ENCODE measurements at places on chromosomes 4 and X.
A peak's percentile ranks its signal among the peaks of the same experiment; 100 is the strongest.

GRCh38 chrX:41758401-41758800 is 34.4 kb downstream of the GPR82 start:
- no peak for DNase-seq

DNA sequence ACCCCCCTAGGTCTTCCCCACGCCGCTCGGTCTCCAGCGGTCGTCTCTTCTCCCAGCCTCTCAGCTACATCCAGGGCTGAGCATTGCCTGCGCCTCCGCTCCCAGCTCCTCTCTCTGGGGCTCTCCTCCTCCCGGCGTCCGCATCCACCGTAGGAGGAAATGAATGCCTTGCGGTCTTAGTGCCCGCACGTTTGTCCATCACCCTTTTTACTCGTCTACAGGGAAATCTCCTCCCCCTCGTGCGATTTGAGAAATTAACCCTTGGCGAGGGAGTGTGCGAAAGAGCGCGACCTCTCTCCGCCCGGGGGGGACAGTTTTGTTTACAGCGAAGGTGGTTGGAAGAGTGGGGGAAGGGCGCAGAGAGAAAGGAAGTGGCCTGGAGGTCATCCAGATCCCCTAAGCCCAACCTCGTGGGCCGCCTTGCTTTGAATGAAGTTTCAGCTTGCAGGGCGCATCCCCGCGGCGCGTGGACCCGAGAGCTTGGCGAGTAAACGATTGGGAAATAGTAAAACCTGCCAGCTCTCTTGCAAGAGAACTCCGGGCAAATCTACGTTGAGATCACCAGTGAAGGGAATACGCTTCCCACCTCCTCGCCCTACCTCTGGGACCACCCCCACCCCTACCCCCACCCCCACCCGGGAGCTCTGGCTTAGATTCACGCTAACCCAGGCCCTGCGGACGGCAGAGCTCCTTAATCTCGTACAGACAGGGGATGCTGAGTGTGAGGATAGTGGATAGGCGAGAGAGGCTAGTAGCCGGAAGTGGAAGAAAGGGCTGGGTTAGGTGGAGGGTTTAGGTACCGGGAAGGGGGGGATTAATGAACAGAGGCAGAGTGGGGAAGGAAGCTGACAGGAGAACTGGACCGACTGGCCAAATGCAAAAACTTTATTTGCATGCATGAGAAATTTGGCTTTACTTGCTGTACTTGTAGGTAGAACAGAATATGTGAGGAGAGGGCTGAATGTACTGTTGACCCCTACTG is at the start of gene ELOVL6:
Gene ELOVL6 (minus strand): TSS at position 181 of the 982 bp plus-strand sequence. CDS start 280 bp downstream, outside the sequence.
- peak; percentile 14 for DNase-seq

DNA sequence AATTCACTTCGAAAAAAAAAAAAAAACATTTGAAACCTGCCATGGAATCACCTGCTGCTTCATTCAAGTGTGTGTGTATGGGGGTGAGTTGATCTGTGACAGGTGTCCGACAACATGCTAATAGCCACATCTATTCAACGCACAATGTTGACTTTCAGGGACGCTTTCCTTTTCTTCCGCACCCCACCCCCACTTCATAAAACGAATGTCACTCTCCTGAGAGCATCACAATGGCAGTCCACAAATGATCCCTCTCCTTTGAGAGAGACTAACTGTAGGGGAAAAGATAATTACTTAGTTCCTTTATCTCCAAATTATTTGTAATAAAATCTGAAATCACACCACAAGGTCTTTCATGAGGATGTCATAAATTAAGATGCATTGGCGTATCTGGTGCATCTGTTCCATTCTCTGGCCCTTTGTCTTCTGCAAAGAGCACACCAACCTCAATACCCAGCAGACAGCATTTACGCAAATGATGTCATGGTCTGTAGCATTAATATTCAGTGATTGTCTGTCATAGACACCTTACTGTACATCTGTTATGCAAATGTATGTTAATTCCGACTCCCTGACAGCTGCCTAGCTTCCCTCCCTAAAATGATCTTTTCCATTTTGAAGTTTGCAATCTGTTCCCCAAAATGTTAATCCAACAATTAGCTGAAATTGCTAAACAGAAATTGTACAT is 640.0 kb upstream of the BOD1L1 start:
- peak; percentile 90 for DNase-seq

DNA sequence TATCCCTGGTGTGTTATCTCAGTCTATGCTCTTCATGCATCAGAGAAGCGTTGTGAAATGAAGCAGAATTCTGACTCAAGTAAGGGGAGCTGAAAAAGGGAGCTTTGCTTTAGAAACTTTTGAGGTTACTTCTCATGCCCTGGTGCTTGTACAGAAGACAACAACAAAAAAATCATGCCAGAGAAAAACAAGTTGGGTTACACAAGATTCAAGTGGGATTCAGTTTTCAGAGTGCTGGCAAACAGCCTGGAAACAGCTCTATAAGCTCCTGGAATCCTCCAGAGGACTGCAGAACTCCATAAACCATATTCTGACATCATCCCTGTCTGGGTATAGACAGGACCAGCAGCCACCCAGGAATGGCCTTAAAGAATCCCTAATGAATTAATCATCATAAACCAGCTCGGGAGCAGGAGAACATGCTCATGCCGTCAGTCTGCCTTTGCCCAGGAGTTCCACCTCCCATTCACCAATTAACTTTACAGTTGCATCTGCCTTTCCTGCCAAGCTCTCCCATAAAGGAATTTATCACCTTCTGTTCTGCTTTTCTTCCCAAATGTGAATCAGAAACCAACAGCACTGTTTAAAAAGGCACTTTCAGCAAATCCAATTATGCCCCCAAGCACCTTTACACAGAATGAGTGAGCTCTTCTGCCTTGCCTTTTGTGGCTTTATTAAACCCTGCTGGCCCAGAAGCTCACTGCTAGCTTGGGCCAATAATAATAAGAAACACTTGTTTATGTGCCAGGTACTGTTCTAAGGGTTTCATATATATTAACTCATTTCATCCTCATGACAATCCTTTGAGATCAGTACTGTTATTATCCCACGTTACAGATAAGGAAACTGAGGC is 54.5 kb upstream of the FBXW7 start:
- no peak for DNase-seq

- no peak for DNase-seq
Measured at GRCh38 chr4:118154649-118155048, 120.4 kb downstream of the NDST3 start.

DNA sequence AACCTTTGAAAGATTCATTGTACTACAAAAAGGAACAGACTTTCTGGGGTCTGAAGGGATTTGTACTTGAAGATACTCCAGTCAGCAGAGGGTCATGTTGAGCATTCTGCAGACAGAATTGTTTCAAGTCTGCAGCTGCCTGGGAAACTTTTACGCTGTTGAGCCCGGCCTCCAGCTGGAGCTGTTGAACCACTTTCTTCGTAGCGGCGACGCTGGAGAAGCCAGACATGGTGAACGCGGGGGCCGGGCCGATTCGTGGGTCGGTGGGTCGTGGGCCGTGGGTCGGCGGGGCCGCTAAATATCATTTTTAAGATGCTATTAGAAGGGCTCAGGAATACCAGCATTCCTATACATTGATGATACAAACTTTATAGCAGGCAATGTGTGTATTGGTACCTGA is 12.0 kb upstream of the RTL9 start:
- DNase-seq, result no peak

GRCh38 chr4:169029947-169030346 is 19.9 kb upstream of the CBR4 start:
- no peak for DNase-seq

- no peak for DNase-seq
Measured at GRCh38 chrX:12843668-12844279, 23.1 kb upstream of the TLR7 start.

DNA sequence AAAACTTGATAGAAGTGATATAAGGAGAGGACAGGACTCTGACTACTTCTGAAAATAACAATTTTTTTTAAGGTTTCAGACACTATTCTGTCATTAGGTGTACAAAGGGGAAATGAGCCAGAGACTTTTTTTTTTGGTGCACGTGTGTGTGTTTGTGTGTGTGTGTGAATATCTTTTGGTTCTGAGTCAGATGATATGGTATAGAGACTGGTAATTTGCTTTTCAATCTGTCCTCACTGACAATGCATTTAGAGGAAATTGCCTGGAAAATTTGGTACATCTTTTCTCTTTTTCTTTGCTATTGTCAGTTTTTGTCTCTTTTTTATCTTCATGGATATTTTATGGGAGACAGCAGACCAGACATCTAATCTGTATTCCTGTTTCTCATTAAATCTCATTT is 59.3 kb downstream of the DDIT4L start:
- DNase-seq, result no peak

GRCh38 chr4:6986072-6986780 is 56.9 kb upstream of the TADA2B start:
- no peak for DNase-seq

DNA sequence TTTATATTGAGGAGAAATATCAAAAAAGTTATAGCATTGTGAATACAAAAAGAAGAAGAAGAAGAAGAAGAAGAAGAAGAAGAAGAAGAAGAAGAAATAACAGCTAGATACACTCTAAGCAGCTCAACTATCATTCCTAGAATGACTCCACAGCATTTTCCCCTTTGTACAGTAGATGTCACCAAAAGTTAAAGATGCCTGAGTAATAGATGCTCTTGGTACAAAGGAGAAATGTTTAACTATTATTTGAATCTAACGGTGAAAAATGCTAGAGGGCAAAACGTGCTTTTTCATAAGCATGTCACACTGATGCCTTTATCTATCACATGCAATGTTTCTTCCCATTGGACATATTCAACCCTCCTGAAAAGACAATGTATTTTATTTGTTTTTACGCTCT is 178.4 kb upstream of the GPRIN3 start:
- DNase-seq, result peak; percentile 8

GRCh38 chr4:89427782-89428181 is 120.2 kb upstream of the GPRIN3 start:
- DNase-seq, result no peak

GRCh38 chrX:19544693-19545305 is 29.5 kb upstream of the MAP3K15 start:
- peak; percentile 17 for DNase-seq

DNA sequence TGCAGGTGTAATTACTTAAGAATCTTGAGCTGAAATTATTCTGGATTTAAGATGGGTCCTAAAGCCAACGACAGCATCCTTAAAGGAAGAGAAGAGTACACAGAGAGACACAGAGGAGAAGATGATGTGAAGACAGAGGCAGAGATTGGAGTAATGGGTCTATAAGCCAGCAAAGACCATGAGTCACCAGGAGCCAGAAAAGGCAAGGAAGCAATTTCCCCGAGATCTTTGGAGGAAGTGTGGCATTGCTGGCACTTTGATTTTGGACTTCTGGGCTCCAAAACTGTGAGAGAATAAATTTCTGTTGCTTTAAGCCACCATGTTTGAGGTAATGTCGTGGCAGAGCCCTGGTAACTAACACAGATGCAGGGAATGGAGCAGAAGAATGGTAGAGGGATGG is 32.4 kb upstream of the LGI2 start:
- no peak for DNase-seq

- no peak for DNase-seq
Measured at GRCh38 chrX:154545673-154546274, 872 bp downstream of the G6PD start.

DNA sequence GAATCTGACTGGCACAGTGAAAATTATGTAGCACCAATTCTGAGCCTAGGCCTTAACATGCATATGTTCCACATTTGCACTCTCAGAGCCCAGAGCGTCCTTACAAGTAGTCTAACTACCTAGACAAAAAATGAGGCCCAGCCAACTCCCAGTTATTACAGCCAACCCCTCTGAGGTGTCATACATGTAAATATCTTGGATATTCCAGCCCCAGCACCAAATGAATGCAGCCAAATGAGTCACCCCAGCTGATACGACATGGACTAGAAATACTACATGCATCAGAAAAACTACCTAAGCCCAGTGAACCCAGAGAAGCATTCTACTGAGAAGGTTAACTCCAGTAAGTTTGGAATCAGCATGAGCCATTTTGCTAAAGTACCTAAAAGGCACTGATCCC is 145.1 kb downstream of the STPG2 start:
- DNase-seq, result no peak

DNA sequence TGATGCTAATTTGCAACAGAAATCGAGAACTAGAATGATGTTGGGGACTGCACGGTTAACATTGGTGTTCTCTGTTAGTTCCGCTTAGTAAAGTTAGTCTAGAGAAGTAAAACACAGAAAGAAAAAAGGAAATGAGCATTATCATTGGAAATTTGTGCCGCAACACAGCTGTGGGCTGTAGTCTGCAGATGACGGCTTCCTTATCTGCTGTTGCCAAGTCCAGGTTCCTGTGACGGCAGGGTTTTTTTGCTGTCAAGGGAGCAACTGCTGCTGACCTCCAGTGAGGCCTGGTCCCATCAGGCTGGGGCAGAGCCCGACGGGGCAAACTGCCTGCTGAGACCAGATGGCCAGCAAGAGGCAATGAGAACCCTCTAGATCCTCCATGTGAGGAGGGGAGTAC is 38.9 kb upstream of the PHEX start:
- no peak for DNase-seq

DNA sequence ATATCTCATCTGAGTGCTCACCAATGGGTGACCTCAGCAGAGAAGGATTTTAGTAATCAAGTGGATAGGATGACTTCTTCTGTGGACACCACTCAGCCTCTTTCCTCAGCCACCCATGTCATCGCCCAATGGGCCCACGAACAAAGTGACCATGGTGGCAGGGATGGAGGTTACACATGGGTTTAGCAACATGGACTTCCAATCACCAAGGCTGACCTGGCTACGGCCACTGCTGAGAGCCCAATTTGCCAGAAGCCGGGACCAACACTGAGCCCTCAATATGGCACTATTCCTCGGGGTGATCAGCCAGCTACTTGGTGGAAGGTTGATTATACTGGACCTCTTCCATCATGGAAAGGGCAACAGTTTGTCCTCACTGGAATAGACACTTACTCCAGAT is 97.4 kb downstream of the LCORL start:
- no peak for DNase-seq

- no peak for DNase-seq
Measured at GRCh38 chr4:152956650-152957436, 20.7 kb downstream of the FHDC1 start.

DNA sequence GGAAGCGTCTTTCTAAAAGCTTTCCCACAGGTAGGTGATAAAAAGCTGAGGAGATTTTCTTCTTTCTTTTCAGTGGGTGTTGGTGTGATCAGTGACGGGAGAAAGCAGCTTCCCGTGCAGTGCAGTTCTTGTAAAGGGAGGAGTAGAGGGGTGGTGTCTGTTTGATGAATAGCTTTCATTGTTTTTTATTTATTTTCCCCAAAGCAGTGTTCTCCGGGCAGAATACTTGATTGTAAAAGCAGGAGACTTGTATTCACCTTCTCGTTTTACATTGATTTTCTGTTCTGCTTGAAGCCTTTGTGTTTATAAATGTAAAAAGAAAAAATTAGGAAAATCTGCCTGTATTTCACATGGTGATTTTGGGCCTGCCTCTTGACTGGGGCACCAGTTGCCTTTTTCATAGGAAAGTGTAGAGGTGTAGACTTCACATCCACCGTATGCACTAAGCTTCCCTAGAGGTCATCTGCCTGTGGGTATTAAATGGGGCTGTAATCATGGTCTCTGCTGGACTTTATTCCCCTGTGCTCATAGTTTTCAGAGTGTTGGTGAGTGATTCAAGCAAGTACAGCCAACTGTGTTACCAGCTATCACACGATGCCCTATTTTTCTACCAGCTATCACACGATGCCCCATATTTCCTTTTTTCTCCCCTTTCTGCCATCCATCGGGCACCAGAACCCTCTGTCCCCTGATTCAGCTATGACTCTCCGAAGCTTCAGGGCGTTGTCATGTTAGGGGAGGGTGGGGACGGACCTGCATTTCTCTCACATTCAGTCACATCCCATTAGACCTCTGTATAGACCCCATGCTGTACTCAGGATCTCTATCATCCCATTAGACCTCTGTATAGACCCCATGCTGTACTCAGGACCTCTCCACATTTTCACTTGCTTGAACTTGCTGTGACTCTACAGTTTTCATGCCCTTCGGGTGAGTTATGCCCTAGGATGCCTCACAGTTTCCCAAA is 526.5 kb downstream of the TRIML1 start:
- no peak for DNase-seq
